ENCODE measurements at places on chromosomes 6 and 20. TPM values are rescaled to one million over a fixed set of nuclear protein-coding genes. Genes with fewer than 3 reads are reported as not detected.

Gene UNC5CL
- total RNA-seq = 2.3 TPM

GRCh38 chr6:101163611-101164010 lies 229.9 kb upstream of the GRIK2 start:
- no peak for DNase-seq

DNA sequence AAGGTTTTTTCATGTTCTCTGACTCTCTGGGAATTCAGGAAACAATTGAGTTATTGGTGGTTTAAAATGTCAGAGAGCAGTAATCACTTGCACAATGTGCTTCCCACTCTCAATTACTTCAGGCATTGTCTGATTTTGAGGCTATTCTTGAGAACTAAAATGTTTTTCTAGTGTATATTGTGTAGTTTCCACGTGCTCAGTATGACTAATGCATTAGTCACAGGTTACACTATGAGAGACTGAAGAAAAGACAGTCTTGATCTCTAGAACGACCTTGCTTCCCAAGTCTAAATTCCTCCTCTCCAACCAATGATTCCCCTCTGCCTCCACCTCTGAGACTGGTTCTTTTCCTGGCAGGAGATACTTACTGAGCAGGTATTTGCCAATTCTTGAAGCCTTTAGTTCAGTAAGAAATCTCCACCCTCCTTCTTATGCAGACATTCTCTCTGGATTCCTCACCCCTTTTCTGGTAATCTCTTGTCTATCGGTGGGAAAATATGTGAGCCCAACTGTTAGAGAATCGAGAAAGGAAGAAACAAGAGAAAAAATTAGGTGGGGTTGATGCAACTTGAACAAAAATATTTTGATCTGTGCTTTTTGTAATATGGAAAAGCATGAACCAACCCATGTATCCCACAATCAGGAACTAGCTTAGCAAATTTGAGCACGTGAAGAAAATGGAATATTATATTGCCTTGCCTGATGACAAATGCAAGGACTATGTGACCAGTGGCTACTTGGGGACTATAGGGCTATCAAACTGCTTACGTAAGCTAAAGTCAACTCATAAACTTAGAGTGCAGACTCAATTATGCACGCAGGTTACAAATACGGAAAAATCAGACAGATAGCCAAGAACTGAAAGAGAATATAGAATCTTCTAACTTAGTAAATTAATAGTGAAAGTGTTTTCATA lies 61.1 kb upstream of the SLC22A16 start:
- DNase-seq = no peak

DNA sequence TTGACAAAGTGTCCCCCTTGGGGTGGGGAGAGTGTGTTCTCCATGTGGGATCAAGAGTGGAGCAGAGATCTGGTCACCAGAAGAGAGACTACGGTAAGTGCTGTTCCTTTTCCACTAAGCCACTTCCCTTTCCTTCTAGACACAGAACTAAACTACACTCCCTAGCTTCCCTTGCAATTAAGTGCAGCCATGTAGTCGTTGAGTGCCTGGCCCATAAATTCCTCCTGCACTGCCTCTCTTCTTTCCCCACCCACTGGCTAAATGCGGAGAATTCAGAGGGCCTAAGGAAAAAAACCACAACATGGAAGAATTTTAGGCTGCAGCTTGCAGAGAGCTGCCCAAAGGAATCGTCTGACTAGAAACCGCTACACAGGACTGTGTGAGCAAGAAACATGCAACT lies 1.5 kb downstream of the WDR27 start:
- DNase-seq = no peak

DNA sequence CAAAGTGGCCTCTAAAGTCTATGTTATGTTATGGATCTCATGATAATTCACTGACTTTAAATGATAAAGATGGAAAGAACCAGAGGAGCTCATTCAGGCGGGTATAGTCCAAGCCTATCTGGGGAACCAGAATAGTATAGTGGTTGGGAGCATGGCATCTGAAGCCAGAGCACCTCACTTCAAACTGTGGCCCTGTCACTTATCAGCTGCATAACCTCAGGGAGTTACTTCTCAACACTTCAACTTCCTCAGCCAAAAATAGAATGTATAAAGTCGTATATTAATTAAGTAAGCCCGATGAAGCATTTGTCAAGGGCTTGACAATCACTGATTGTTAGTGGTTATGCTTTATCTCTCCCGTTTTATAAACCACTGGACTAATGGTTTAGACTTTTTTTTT lies 112.7 kb downstream of the RTN4IP1 start:
- no peak for DNase-seq

Measured in activated CD4-positive, alpha-beta memory T cell treated with anti-CD3 and anti-CD28 coated beads, Interleukin-2, amount 10 ng/mL, durations not matched to agents 7 days and 5 days (primary cell).